Adipose tissue (tissue), 3 donors: ENCODE measurements at places on chromosomes 5 and 9. TPM values are rescaled to one million over a fixed set of nuclear protein-coding genes. Genes with fewer than 3 reads are reported as not detected.

Gene ARID3C
- not detected for polyA plus RNA-seq

Gene ADRB2
- polyA plus RNA-seq: 0.71 TPM

Gene SPINK7
- not detected for polyA plus RNA-seq

Gene FOXD4
- 0.14 TPM for polyA plus RNA-seq

Gene DDX4
- not detected for polyA plus RNA-seq

Gene ENTREP1
- polyA plus RNA-seq: 3.2 TPM

Gene SH2D3C
- polyA plus RNA-seq: 23.3 TPM

Gene ADAMTS13
- 2.7 TPM for polyA plus RNA-seq

Gene MYO10
- 15.9 TPM for polyA plus RNA-seq

Gene MSX2
- 0.14 TPM for polyA plus RNA-seq

Gene CD74
- 518 TPM for polyA plus RNA-seq

Gene SMIM32
- not detected for polyA plus RNA-seq
